NK-92 treated with Interleukin-12 subunit alpha and Interleukin-12 subunit beta, amount 100 ng/mL, for 24 hours (cell line): ENCODE measurements at places on chromosomes 16 and 17.

GRCh38 chr17:4806456-4806776, 536 bp upstream of the PLD2 start:
- no peak for DNase-seq

- no peak for DNase-seq
Measured at GRCh38 chr17:63589646-63590045, 11.0 kb upstream of the TACO1 start.

DNA sequence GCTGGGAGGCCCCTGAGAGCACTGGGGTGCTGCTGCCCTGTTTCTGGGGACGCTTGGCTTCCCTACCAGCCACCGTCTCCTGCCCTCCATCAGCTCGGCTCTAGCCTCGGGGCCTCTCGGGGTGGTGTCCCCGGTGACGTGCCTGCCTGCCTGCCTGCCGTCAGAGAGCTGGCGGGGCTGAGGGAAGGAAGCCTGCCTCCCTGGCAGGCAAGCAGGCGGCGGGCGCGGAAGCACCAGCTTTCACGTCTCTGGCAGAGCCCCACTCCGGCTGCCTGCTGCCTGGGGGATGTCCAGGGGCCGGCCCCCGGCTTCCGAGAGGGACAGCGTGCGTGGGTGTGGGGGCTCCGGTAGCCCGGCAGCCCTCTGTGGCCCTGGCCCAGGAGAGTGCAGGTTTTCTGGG, 9.3 kb downstream of the CENPX start:
- no peak for DNase-seq

DNA sequence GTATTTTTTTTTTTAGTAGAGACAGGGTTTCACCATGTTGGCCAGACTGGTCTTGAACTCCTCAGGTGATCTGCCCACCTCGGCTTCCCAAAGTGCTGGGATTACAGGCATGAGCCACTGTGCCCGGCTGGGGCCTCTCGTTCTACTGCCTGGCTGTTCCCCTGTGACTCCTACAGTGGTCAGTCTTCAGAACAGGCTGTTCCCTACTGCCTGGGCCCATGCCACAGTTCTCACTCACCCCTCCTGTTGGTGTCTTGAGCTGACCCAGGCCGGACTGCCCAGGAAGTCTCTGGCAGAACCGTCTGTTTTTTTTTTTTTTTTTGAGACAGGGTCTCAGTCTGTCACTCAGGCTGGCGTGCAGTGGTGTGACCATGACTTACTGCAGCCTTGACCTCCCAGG, 3.3 kb downstream of the CDK3 start:
- DNase-seq = no peak

DNA sequence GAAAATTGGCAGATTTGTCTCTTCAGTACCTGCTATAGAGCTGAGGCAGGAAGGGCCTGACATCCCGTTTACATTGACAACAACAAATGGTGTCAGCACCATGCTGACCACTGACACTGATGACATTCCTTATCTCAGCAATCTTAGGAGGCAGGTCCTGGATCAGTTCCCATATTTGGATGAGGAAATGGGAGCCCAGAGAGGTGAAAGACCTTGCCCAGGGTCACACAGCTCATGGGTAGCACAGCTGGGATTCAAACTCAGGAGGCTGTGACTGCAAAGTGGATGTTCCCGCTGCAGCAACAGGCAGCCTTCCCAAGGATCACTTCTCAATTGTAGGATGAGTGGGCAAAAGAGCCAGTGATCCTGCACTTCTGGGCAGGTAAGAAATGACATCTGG, 30.5 kb upstream of the CACNG4 start:
- no peak for DNase-seq

DNA sequence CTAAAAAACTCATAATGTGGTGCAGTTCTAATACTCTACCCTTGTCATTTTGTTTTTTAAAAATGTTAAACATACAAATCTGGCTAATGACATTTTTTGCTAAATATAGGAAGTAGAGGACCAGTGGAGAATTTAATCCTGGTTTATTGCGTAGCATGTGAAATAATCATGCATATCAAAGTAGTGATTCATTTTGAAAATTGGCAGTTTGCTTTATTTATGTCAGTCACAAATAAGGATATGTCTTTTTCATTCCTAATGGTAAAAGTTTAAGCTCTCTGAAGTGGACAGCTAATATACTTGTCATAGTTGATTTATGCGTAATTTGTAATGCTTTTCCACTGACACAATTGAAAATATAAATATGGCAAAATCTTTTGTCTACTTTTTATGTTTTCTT, 224.2 kb downstream of the BCAS3 start:
- no peak for DNase-seq
